ENCODE measurements at places on chromosomes 11 and 22.
A peak's percentile ranks its signal among the peaks of the same experiment; 100 is the strongest.

GRCh38 chr22:20213833-20214708 lies 54.0 kb downstream of the RTN4R start:
- DNase-seq, result no peak

DNA sequence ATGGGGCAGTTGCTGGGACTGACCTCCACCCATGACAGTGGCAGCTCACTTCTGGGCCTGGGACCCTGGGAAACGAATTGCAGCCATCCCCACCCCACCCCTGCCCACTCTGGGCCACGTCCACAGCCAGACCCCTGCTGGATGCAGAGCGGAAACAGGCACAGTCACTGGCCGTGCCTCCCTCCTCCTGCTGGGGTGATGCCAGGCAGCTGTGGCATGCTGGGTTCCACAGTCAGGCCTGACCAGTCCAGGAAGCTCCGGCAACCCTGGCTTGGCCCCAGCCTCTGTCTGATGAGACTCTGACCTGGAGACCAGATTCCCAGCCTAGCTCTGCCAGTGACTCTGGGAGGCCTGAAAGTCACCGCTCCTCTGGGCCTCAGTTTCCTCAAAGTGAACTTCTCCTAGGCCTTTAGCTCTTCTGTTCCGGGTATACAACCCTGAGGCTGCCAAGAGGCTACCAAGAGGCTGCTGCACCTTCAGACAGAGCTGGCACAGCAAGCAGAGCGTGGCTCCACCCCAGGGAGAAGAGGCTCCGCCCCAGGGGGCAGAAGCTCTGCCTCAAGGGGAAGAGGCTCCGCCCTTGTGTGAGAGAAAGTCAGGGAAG lies 8.9 kb downstream of the SULT4A1 start:
- no peak for DNase-seq

DNA sequence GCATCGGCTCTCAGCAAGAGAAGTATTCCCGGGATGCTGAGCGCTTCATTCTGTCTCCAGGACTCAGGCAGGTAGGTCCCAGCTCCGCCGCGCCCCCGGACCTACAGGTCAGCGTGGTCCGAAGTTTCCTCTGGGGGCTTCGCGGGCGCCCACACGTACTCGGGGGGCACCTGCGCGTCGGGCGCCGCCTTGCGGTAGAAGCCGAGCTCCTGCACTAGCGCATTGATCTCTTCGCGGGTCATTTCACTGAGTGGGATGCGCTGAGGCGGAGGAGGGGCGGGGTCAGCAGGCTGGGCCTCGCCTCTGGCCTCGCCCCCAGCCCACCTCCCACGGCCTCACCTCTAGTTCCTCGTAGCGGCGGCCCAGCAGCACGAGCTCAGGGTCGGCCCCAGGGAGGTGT lies 2.5 kb downstream of the SELENOM start:
- DNase-seq, result no peak

DNA sequence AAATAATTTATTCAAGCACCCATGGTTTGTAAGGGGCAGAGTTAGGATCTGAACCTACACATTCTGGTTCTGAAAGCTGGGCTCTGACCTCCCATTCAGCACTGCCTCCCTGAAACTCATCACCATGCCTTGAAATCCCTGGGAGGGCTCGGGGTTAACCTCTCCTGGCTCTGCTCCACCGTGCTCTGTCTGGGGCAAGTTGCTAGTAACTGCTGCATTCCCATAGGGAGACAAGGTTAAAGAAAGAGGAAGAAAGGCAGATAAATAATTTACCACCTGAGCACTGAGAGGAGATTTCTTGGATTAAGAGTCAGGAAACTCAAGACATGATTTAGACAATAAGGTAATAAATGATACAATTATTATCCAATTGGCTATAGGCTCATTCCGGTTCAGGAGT lies 199.3 kb downstream of the KIF18A start:
- no peak for DNase-seq

- no peak for DNase-seq
Observed at GRCh38 chr22:48464246-48464645, 1363.4 kb downstream of the BRD1 start.

GRCh38 chr11:123568367-123568870 lies 86.0 kb downstream of the SCN3B start:
- no peak for DNase-seq

GRCh38 chr11:30107899-30108298 lies 91.1 kb upstream of the KCNA4 start:
- peak; percentile 92 for DNase-seq

DNA sequence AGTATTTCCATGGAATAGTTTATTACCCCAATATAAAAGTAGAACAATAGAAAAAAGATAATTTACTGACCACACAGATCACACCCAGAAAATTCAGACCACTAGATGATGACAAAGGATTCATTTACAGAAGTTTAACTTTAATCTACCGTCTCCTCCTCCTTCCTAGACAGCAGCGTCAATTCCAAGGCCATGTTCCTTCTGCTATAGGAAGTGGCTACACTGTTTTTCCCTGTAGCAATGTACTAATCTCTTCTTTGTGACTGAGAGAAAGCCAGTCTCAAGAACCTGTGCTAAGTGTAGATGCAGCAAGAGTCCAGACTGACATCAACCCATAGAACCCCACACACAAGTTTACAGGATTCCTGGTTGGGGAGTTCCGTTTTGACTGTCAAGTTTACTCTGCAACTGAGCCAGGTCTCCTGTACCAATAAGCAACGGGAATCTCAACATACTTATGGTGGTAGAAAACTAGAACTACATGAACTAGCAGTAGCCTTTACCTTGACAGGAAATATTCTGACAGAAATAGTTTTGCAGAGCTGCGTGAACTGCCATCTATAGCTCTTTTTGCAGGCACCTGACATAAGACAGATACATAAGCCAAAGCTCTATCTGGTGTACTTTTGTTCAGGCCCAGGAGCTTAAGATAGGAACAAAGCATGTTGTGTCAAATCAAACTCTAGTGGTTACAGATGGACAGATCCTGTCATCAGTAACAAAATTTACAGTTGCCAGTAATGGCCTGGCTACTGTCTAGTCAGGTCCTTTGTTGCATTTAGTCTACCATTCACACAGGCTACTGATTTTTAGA lies 42.9 kb downstream of the MRTFA start:
- no peak for DNase-seq

DNA sequence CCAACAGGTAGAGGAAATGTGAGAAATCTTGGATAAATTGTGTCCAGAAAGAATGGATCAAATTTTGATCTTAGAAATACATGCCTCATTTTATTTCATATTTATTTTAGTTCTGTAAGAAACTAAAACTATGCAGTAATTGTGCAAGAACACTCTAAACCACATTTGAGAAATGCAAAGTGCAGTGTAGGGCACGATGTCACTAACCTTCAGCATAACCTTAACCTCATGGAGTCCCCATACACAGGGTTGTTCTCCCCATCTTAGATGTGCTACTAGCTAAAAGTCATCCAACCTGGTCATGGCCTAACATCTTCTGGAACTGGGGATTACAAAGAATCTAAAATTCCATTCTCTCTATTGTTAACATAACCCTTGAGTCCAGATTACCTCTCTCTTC lies 48.4 kb upstream of the ARHGAP42 start:
- peak; percentile 6 for DNase-seq

All from fibroblast of pulmonary artery (primary cell).